Right atrium auricular region (tissue), 2 donors: ENCODE measurements at places on chromosomes 7 and 10.

GRCh38 chr10:1559761-1560160 lies 177.6 kb downstream of the ADARB2 start:
- DNase-seq: no peak

GRCh38 chr7:127396184-127396583 lies 3.7 kb upstream of the ZNF800 start:
- no peak for DNase-seq

DNA sequence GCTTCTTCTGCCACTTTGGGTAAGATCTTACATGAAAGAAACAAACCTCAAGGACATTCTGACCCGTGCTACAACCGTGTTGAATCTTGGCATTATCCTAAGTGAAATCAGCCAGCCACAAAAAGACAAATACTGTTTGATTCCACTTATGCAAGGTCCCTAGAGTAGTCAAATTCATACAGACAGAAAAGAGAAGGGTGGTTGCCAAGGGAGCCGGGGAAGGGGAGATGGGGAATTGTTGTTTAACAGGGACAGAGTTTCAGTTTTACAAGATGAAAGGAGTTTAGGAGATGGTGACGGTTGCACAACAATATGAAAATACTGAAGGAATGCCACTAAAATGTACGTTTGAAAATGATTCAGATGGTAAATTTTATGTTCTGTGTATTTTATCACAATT lies 12.2 kb upstream of the CLEC2L start:
- DNase-seq: no peak

GRCh38 chr7:100122067-100122466 lies 2.6 kb downstream of the CNPY4 start:
- DNase-seq: no peak

DNA sequence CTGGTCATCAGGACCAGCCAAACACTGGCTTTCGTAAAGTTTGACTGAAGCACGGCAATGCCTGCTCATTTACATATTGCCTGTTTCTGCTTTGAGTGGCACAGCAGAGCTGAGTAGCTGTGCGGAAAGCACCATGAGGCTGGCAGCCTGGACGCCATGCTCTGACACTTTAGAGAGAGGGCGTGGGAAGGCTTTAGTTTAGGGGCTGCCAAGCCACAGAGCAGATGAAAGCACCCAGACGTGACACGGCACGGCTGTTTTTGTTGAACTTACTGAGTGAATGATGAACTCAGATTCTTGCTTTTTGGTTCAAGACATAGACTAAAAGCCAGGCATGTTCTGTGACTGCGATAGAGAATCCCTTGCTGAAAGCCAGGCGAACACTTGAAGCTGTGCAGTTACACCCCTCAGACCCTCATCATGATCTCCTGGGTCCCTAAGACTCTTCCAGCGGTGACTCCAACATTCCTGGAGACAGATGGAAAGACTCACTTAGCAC lies 182.1 kb downstream of the ZMYND11 start:
- DNase-seq: no peak

GRCh38 chr7:67608806-67609205 lies 612.2 kb downstream of the TYW1 start:
- no peak for DNase-seq

DNA sequence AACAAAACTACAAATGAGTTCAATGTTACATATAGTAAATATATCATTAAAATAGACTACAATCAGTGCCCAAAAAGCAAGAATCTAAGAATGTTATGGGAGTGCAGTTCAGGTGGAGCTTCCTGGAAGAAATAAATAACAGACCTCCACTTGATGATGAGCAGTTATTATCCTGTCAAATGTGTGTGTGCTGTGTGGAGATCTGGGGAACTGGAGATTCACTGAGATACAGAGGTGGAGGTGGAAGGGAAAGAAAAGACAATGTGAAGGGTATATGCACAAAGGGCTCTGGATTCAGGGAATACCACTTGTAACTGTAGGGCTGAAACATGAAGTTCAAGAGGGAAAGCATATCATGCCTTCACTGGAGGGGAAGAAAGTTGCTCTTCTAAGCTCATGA lies 331.1 kb downstream of the SEMA3D start:
- DNase-seq: no peak

GRCh38 chr10:132001238-132001972 lies 19.7 kb upstream of the BNIP3 start:
- no peak for DNase-seq

GRCh38 chr7:95688931-95689495 lies 83.3 kb upstream of the DYNC1I1 start:
- DNase-seq: no peak
